ENCODE measurements at places on chromosomes 2 and 18.

GRCh38 chr2:30503007-30503694 lies 56.1 kb downstream of the LCLAT1 start:
- no peak for DNase-seq

DNA sequence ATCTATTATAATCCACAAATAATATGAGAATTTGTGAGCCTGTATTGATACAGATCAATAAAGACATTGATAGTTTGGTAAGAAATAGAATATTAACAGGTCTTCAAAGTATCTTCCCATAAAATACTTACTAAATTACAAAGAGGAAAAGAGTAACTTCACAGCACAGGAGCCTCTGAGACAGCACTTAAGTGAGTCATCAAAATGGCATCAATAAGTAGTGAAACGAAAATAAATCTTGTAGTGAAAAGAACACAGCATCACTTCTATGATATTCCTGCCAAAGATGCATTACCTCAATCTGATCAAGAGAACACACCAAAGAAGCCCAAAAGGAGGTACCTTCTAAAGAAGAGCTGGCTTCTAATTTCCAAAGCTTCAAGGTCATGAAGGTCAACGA lies 116.4 kb downstream of the CBLN2 start:
- no peak for DNase-seq

DNA sequence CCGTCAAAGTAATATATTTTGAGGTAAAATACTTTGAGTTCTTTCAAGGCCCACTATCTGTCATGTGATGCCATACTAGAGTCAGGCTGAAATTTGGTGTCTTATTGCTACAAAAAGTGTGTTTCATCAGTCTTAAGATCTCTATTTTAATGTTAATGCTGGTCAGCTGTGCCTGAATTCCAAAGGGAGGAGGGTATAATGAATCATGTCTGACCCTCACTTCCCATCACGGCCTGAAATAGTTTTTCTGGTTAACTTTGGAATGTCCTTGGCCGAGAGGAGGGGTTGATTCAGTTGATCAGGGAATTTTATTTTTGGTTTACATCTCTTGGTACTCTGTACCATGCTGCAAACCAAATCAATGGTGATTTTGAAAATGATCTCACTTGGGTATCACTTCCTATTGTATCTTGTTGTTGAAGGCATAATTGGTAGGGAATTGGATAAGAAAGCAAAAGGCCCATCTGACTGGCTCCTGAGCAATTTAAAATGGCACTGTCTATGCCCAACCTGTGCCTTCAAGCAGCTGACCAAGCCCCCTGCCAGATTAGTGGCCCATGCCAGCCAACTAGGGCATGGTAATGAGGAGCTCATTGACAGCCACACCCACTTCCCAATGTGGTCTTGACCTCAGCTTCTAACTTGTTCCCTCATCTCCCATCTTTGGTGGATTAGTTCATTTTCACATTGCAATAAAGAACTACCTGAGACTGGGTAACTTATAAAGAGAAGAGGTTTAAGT lies 6.1 kb upstream of the SLC35F5 start:
- DNase-seq, result no peak

GRCh38 chr2:31227110-31227509 lies 6.8 kb upstream of the EHD3 start:
- no peak for DNase-seq

DNA sequence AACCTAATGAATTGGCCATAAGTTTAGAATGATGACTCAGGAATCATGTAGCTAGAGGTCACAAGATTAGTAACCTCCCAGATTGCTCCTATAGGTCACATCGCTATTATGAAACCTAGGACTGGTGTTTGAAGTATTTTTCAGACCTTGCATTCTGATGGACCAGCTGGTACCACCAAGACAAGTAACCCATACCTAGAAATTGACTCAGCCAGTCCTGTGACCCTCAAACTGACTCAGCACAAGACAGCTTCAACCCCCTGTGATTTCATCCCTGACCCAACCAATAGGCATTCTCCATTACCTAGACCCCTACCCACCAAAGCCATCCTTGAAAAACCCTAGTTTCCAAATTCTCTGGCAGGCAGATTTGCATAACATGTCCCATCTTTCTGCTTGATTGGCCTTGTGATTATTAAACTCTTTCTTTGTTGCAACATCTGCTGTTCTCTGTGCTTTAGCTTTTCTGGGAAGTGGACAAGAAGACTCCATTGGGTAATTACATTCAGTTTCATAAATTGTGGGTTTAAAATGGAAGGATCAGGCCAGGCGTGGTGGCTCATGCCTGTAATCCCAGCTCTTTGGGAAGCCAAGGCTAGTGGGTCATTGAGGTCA lies 254.9 kb downstream of the IRS1 start:
- DNase-seq, result no peak
